ENCODE measurements at places on chromosomes 4 and X. TPM values are rescaled to one million over a fixed set of nuclear protein-coding genes. Genes with fewer than 3 reads are reported as not detected.

Gene NSUN7
- polyA plus RNA-seq: 0.21 TPM

Gene CRMP1
- polyA plus RNA-seq: 0.15 TPM

Gene LGI2
- not detected for polyA plus RNA-seq

Gene C4orf51
- not detected for polyA plus RNA-seq

Gene MAMLD1
- 0.64 TPM for polyA plus RNA-seq

Gene MAGEC3
- polyA plus RNA-seq: not detected

Gene NCBP2L
- polyA plus RNA-seq: 0.24 TPM

Gene SHISA3
- not detected for polyA plus RNA-seq

Gene MAB21L2
- polyA plus RNA-seq: 0.85 TPM

Gene SORBS2
- 45.4 TPM for polyA plus RNA-seq

Gene EVC
- 1.5 TPM for polyA plus RNA-seq

Gene ABCG2
- polyA plus RNA-seq: 4.5 TPM

Gene NAT8L
- polyA plus RNA-seq: 0.07 TPM

Gene TBC1D9
- 1.4 TPM for polyA plus RNA-seq

Gene PNMA6F
- not detected for polyA plus RNA-seq

Gene GAGE13
- not detected for polyA plus RNA-seq

Gene ANK2
- 0.32 TPM for polyA plus RNA-seq

Gene SETD7
- polyA plus RNA-seq: 12.9 TPM

Gene XAGE1A
- not detected for polyA plus RNA-seq

Gene NXT2
- 3.5 TPM for polyA plus RNA-seq

Gene NHSL2
- 0.45 TPM for polyA plus RNA-seq

Gene DUX4
- polyA plus RNA-seq: not detected

Gene GLOD5
- polyA plus RNA-seq: 3.4 TPM

Gene SMIM43
- polyA plus RNA-seq: not detected

Gene HTRA3
- 0.36 TPM for polyA plus RNA-seq

Gene SLC6A14
- polyA plus RNA-seq: not detected

Gene RTL9
- 0.05 TPM for polyA plus RNA-seq

Gene MAOB
- polyA plus RNA-seq: 92.4 TPM

Gene SMARCA1
- 14.7 TPM for polyA plus RNA-seq

Gene AKAP14
- not detected for polyA plus RNA-seq

Gene USP17L13
- polyA plus RNA-seq: not detected

Gene AMOT
- polyA plus RNA-seq: 1.1 TPM

Gene H2BW2
- not detected for polyA plus RNA-seq

Gene AREG
- polyA plus RNA-seq: 0.06 TPM

Gene NXF3
- polyA plus RNA-seq: 1.2 TPM

Gene OSTC
- 144 TPM for polyA plus RNA-seq

Gene KLHL15
- polyA plus RNA-seq: 1.4 TPM

Gene MTHFD2L
- polyA plus RNA-seq: 15.5 TPM

Gene PABPC4L
- polyA plus RNA-seq: 0.09 TPM

Gene TEX13D
- not detected for polyA plus RNA-seq

Gene MAGED1
- polyA plus RNA-seq: 44.8 TPM

Gene TMPRSS11A
- polyA plus RNA-seq: 0.01 TPM

Gene XG
- polyA plus RNA-seq: 0.02 TPM

Gene PDLIM3
- polyA plus RNA-seq: 0.58 TPM

Gene PDE6B
- 0.28 TPM for polyA plus RNA-seq

Gene BMPR1B
- polyA plus RNA-seq: 0.27 TPM

Gene ASB11
- 0.03 TPM for polyA plus RNA-seq

Gene GJB1
- 232 TPM for polyA plus RNA-seq

Measured in liver (tissue), 10 donors.